Endothelial cell (in vitro differentiated cells): ENCODE measurements at places on chromosomes 16 and 17. TPM values are rescaled to one million over a fixed set of nuclear protein-coding genes. Genes with fewer than 3 reads are reported as not detected.

Gene ITGB3
- not detected for total RNA-seq

Gene TBC1D3B
- 8.9 TPM for total RNA-seq

Gene HSD17B2
- not detected for total RNA-seq

Gene TBC1D10B
- total RNA-seq, result 62.4 TPM

Gene TEKT1
- 1.2 TPM for total RNA-seq

Gene TXNDC11
- total RNA-seq, result 19.6 TPM

Gene KRTAP2-4
- not detected for total RNA-seq
